ENCODE measurements at places on chromosomes 3 and 15.
A peak's percentile ranks its signal among the peaks of the same experiment; 100 is the strongest.

DNA sequence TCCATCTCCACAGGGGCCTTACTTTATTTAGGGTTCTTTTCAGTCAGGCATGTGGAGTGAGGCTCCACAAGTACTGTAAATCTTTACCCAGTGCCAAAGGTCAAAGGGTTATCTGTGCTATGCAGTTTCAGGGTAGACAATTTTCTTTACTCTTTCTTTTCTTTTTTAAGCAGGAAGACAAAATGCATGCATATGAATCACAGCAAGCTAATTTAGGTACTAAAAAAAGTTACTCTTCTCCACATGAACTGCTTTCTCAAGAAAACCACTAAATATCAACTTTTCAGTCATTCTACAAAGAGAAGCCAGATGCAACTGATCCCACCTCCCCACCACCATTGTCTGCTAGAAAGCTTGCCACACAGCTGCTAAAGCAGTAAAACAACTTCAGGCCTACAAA lies 73.3 kb upstream of the PYGO1 start:
- DNase-seq, result no peak

DNA sequence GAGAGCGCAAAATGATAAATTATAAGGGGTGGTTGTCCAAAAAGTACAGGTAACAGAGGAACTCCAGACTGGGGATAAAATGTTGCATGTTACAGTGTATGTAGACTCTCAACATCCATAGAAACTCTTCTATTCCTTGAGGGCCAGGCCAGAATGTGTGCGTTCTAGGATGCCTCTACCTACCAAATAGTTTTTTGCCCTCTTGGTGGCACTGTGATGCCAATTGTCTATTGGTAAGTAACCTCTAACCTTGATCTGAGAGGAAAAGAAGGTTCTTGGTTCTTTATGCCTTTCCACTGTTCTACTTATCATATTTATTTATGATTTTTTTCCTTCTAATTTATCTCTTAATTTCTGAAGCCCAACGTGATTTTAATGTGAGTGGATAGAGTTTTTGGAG lies 424.6 kb downstream of the GRM7 start:
- DNase-seq, result no peak

GRCh38 chr3:74845081-74845480 lies 230.6 kb upstream of the CNTN3 start:
- no peak for DNase-seq

DNA sequence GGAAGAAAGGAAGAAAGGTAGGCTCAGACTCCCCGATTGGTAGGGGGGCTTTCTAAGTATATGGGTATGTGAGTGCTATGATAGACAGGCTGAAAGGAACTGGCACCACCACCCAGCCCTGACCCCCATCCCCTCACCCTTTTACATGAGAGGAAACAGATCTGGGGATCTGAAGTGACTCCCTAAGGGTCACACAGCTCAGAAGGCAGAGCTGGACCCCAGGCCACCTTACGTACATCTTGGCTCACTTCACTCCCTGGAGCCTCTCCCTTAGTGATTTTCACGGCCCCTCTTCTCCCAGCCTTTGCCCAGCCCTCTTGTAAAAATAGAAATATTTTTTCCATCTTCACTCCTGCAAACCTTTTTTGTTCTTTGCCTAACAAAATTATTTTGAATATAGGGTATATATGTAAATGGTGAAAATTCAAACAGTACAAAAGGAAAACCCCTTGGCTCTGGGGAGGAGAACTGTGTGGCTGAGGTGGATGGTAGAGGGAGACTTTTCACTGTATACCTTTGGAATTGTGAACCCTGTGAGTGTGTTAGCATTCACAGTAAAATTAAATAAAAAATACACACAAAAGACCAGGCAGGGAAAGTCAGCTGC lies 34.8 kb upstream of the POLG start:
- DNase-seq, result no peak

- DNase-seq, result no peak
Observed at GRCh38 chr15:73564255-73564654, 68.9 kb downstream of the NPTN start.

DNA sequence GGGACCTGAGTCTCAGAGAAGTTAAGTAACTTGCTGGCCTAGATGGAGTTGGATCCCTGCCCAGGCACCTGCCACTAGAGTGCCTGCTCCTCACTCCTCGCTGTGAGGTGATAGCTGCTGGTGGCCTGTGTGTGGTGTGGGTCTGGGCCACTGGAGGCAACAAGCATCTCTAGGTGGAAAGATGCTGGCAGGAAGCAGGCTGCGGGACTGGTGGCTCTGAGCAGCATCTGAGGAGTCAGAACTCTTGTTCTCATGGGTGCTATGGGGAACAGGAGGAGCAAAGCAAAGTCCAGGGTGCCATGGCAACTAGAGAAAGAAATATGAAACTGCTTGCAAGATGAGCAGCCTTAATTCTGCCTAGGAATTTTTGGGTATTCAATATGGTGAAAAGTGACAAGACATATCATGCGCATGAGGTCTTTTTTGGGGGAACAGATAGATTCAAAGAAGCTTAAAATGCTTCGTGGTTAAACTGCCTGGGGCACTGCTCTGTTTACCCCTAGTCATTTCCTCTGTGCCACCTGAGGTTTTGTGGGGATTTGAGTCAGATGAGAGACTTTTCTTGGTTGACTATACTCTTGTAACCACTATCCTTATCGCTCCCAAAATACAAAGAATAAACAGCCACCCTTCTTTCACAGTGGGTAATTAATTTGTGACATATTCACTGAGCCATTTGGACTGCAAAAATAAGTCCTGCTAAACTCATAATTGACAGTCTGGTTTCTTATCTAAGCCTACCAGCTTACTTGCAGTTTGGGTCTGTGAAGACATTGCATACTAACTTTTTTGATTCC lies 50.3 kb downstream of the MED12L start:
- DNase-seq, result no peak

DNA sequence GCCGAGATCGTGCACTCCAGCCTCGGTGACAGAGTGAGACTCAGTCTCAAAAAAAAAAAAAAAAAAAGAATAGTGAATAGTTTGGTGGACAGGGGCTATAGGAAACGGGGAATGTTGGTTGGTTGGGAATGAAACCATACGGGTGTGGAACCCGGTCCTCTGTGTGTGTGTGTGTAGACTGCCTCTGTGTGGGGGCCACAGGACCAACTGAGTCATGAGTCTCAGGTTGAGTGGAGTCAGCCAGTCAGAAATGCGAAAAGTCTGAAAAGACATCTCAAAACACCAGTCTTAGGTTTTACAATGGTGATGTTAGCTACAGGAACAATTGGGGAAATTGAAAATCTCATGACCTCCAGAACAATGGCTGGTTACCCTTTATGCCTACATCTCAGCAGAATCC lies 44.5 kb downstream of the ZDHHC19 start:
- no peak for DNase-seq

DNA sequence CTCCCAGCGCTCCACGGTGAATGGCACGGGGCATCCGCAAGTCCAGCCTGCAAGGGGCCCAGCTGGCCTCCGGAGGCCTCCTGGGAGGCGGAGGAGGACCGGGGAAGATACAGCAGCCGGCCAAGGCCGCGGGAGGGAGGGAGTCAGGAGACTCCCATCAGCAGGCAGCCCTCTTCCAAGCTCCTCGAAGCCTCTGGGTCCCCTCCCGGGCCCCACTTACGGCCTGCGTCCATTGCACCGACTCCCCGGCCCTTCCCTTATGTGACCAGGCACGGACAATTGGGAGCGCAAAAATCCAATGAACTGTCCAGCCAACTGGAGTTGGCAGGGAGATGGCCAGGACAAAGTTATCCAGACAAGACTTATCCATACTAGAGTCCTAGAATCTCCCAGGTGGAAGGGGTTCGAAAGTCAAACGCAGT lies 668 bp downstream of the MFGE8 start:
- DNase-seq, result no peak

DNA sequence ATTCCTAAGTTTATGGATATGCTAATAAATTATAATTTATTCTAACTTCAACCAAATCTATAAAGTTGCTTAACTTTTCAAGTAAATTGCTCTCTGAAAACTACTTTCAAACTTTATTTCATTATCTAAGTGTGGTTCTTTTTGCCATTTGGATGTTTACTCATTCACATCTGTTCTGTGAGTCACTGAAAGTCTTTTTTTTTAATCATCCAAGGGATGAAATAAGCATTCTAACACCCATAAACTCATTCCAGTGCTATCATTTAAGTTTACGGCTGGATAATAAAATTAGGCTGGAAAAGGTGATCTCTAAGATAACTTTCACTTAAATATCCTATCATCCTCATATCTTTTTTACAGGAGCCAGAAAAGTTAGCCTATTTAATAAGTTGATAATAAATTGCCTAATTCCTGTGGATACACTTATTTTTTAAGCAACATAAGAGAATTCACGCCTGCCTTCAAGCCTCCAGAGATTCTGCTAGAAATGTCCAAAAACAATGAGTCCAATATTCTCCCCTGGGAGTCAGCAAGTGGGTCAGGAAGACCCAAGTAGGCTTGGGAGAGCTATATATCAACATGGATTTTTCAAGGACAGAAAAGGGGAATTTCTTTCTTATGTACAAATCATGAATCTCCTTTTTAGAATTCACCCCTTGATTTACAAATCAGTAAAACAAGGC lies 25.8 kb downstream of the SCG3 start:
- no peak for DNase-seq

GRCh38 chr15:23083115-23083514 lies 43.7 kb upstream of the TUBGCP5 start:
- DNase-seq, result no peak

- DNase-seq, result no peak
Observed at GRCh38 chr15:55282284-55282833, 7.3 kb downstream of the RAB27A start.

DNA sequence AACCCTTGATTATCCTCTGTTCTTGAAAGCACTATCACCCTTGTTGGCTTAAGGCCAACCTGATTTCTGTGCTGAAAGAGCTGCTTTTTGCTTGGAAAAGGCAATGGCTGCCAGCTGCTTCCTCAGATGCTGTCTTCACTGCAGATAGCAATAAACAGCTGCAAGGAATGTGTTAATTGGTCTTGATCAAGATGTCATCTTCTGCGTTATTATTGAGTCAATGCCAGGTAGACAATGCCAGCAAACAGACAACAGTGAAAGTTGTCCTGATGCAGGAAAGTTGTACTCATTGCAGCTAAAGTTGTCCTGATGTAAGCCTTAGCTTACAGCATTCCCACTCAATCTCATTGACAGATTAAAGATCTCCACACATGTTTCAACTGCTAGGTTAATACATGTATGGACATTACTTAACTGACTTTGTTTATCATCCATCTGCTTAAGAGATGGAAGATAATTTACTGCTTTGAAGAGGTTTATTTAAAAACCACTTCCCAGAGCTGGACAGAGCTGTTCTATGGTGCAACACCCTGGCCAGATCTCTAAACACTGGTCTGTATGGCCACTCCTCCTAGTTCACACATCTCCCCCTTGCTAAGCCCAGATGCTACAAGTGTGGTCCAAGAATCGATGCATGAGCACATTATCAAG lies 251.0 kb upstream of the MCTP2 start:
- DNase-seq, result no peak

- DNase-seq, result no peak
Observed at GRCh38 chr3:82082796-82083195, 321.4 kb upstream of the GBE1 start.

- no peak for DNase-seq
Observed at GRCh38 chr15:40992241-40992741, 39.0 kb downstream of the CHAC1 start.

- DNase-seq, result no peak
Observed at GRCh38 chr15:68775671-68776476, 44.8 kb downstream of the ANP32A start.

DNA sequence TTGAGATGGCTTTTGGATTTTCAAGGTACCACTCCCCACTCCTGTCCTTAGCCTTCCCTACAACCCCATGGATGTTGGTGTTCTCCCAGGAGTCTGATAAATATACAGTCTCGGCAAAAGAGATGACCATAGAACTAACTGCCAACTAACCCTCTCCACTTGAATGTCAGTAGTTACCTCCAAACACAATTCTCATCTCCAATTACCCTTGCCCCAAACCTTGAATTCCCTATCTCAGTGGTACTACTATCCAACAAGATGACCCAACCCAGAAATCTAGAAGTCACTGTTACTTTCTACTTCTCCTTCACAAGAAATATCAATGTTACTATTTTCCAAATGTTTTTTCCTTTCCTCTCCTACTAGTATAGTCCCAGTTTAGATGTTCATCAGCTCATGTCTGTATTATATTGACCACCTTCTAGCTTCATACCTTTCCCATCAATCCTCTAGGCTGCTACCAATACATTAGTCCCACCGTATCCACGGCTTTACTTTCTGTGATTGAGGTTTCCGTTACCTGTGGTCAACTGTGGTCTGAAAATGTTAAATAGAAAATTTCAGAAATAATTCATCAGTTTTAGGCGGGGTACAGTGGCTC lies 38.1 kb downstream of the PIGB start:
- DNase-seq, result no peak

GRCh38 chr3:186053954-186054791 lies 54.7 kb downstream of the ETV5 start:
- no peak for DNase-seq

- no peak for DNase-seq
Observed at GRCh38 chr3:43638594-43639447, 17.0 kb upstream of the ANO10 start.

DNA sequence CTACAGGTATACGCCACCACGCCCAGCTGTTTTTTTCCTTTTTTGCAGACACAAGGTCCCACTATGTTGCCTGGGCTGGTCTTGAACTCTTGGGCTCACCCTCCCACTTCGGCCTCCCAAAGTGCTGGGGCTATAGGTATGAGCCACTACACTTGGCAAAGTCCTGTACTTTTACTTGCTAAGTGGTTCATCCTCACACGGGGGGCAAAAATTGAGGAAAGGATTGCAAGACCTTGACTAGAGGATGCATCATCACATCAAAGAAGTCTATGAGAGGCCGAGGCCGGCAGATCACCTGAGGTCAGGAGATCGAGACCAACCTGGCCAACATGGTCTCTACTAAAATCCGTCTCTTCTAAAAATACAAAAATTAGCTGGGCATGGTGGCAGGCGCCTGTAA lies 116.5 kb upstream of the FAM174B start:
- DNase-seq, result no peak

GRCh38 chr3:181919375-181919774 lies 207.7 kb downstream of the SOX2 start:
- DNase-seq, result no peak

DNA sequence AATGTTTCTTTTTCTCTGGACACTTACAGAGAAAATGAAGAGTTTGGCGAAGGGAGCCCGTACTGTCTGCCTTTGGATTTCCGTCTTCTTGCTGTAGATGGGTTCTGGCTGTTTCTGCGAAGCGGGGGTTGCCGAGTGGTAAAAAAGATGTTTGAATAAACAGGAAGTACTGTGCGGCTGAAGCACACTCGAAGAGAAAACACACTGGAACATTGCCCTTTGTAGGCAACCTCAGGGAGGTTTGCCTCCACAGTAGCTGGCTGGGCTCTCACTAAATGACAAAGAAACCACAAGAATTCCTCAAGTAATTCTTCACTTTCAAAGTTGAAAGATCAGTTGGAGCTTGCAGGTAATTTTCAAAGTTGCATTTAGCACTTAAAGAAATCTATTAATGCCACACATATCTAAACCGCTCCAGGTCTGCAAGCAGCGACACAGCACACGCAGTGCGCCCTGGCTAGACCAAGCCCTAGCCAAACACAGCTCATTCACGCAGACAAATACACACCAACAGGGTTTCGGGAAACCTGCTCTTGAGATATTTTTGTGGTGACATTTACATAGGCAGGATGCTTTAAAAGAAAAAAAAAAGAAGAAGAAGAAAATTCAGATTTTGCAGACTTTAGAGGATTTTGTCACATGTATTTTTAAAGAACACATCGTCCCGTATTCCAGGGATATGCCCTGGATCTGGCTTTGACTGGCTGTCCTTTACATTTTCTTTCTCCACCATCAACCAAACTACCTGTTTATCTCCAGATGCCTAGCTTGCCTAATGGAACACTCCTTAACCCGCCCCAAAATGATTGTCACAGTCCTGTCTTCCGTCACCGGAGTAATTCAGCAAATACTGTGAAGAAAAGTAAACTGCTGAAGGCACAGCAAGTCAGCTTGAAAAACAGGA lies 452.8 kb downstream of the FOXP1 start:
- peak; percentile 59 for DNase-seq
